Activated CD4-positive, alpha-beta memory T cell treated with anti-CD3 and anti-CD28 coated beads for 36 hours (primary cell): ENCODE measurements at places on chromosomes 1 and 21. TPM values are rescaled to one million over a fixed set of nuclear protein-coding genes. Genes with fewer than 3 reads are reported as not detected.

DNA sequence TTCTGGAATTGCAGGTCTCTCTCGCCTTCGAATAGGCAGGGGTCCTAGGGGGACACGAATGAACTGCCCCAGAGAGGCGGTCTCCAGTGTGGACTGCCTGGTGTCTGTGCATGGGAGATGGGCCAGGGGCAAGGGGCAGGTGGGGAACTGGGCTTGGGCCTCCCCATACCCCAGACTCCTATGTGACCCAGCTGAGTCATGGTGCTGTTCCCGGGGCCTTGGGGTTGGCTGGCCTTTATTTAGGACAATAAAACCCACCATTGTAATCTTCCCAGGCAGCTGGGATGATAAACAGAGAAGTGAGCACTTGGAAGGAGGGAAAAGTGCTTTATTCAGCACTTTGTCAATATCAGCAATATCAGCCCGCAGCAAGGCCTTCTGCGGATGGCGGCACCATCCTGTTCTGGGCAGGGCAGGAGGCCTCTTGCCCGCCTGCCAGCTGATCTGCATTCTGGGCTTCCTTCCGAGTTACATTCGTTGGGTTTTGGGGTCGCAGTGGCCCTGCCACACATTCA, 209.0 kb upstream of the TMEM51 start:
- no peak for DNase-seq

- no peak for DNase-seq
Observed at GRCh38 chr1:55418208-55419000, 203.2 kb upstream of the USP24 start.

DNA sequence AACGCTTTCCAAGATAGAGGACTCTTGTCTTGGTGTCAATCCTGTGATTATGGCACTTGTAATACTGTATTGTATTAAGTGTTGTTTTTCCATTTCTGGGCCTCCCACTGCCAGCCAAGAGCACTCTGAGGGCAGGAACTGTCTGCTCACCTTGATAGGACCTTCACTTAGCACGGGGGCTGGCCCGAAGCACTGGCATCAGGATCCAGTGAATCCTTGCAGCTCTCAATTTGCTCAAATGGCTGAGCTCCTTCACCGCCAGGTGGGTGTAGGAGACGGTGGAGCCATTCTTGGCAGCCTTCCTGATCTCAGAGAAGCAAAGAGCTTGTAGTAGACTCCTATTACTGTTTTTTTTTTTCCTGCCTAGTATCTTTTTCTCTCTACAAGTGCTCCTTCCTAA, 17.7 kb downstream of the MECR start:
- DNase-seq = no peak

- peak; percentile 53 for DNase-seq
Observed at GRCh38 chr1:116910379-116911187, 867 bp downstream of the PTGFRN start.

DNA sequence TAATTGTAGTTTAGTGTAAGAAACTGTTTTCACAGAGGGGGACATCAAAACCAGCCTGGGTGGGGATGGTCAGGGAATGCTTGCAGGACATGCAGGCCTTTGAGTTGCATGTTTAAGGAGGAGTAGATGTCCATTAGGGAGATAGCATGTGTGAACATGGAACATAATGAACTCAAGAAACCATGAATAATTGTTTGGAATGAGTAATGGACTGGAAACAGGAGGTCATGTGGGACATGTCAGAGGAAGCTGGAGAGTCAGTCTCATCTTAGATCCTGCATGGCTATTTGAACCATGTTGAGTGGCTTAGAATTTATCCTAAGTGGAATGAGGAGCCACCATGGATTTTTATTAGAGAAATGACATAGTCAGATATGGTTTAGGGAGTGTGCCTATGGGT, 86.4 kb downstream of the RPE65 start:
- DNase-seq = no peak

- no peak for DNase-seq
Observed at GRCh38 chr1:7856345-7856744, 3.5 kb upstream of the UTS2 start.

DNA sequence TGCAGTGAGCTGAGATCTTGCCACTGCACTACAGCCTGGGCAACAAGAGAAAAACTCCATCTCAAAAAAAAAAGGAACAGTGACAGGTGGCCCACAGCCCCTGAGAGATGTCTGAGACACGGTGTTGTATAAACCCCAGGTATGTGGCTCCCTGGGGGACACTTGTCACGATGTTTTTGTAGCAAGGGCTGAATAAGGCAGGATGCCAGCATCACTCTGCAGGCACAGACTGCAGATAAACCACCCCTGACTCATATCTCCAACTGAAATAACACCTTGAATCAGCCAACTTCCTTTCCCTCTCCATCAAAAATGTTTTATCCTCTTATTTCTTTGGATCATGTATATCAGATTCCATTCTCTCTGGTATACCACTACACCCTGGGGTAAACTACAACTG, 52.5 kb downstream of the NMNAT2 start:
- no peak for DNase-seq

DNA sequence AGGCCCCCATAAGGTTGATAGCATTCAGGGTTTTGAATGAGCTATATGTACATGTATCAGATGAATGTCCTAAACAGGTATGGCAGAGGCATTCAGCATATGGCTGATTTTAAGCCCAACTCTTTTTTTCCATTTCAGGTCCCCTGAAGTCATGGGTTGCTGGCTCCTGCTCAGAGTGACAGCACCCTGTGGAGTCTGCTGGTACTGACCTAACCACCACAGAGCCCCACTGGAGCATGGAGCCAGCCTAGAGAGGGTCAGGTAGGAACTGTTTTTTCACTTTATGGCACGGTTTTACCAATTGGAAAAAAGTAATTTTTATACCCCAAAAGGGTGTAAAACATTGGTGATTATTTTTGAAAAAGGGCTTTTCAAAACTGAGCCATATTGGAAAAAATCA, 82.5 kb upstream of the MPC2 start:
- DNase-seq = no peak

KRTAP19-1 gene
- not detected for total RNA-seq

GRCh38 chr1:101235696-101236515, 913 bp upstream of the S1PR1 start:
- peak; percentile 89 for DNase-seq
